ENCODE measurements at places on chromosomes 4 and X.

DNA sequence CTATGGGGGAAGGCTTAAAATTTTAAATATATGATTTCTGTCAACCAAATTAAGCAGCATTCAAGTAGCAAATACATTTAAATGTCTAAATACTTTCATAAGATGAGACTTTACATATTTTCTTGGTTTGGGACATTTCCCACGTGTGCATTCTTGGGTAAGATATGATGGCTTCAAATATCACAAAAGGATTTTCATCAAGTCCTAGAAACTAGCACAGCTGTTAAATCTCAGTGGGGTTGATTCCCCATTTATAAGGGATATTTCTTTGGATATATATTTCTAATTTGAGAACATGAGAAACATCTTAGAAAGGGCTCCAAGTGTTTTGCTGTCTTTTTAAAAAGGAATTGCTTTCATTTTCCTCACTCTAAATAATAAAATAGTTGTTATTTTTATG is 90.2 kb downstream of the P2RY10 start:
- DNase-seq, result no peak

- DNase-seq, result no peak
Measured at GRCh38 chrX:109873574-109873973, 129.3 kb upstream of the TMEM164 start.

- DNase-seq, result no peak
Measured at GRCh38 chrX:10370976-10371375, 214.2 kb downstream of the CLCN4 start.

DNA sequence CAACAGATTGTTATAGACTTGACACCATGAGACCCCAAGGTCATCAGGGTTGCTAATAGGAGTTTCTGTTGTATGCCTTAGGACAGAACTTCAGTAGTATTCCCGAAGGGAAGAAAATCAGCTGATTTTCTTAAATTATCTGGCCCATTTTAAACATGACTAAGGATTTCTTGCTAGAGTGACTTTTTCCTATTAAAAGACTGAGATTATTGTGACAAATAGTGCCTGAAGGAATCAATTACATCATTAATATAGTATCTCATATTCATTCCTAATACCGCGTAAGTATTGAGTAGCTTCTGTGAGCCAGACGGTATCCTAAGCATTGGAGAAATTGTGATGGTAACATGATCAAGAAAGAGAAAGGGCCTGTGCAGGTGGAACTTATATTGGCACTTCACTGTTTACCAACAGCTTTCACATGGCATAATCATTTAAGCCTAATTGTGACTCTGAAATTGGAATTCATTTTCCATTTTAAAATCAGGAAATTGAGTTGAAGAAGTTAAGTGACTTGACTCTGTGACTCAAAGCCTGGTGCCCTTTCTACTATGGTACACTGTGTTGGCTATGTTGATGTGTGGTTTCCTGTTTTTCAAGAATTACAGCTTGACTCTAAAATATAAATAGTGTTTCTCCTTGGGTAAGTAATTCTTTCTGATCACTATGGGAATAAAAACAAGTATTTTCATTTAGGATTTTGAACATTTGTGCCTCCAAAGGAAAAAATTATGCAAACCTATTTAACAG is 4.1 kb downstream of the AFF1 start:
- DNase-seq, result no peak

DNA sequence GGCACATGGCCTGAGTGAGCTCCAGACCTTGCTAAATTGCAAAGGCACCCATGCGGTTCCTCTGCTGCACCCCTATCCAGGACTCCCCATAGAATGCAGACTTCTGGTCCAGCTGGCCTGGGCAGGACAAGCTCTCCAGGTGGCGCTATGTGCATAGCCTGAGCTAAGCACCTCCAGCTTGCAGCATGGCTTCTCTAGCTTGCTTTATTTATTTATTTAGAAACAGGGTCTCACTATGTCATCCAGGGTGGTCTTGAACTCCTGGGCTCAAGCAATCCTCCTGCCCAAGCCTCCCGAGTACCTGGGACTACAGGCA is 5.5 kb upstream of the WFS1 start:
- DNase-seq, result peak; percentile 46

GRCh38 chrX:150504397-150505182 is 63.8 kb upstream of the MTM1 start:
- peak; percentile 9 for DNase-seq

- DNase-seq, result no peak
Measured at GRCh38 chr4:109989044-109989443, 76.4 kb downstream of the EGF start.

DNA sequence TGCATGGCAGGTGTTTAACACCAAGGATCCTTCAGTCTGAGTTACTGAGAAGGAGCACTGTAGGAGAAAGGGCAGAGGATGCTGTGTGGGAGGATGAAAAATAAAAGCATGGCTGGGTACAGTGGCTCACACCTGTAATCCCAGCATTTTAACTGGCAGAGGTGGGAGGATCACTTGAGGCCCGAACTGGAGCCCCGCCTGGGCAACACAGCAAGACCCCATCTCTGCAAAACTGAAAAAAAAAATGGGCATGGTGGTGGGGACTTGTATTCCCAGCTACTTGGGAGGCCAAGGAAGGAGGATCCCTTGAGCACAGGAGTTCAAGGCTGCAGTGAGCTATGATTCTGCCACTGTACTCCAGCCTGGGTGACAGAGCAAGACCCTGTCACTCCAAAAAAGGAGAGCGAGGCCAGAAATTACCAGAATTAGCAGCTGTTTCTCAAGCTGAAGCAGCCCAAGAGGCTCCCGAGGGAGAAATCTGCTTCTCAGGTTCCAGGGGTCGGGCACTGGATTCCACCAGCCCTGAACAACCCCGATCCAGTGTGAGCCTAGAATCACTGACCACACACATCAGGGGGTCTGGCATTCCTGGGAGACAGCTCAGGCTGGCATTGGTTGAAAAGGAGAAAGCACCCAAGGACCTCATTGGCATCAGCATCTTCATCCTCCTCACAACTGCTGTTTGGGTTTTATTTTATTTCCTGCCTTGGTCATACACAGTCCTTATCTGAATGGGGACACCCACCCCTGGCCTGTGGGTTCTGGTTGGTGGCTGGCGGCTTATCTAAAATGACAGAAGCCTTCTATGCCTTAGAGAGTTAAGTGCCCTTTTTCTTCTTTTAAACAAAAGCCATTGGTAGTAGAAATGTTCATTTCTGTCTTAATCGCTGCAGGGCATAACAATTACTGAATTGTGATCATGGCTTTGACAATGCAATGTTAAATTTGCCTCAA is 66.3 kb upstream of the TRIM2 start:
- no peak for DNase-seq

DNA sequence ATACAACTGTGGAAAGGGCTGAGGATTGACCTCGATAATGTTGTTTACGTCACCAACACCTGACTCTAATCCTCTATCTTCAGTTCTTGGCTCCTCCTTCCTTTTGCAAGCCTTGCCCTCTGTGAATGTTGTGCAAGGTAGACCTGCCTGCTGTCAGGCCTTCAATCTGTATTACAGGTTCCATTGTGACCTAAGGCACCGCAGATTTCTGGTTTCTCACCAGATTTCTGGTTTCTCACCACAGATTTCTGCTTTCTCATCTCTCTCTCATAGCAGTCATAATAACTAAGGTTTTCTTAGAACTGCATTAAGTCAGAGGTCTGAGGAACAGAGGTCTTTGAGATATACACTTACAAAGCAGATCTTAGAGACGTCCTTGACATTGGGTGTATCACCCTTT is 51.5 kb upstream of the ETNPPL start:
- no peak for DNase-seq

DNA sequence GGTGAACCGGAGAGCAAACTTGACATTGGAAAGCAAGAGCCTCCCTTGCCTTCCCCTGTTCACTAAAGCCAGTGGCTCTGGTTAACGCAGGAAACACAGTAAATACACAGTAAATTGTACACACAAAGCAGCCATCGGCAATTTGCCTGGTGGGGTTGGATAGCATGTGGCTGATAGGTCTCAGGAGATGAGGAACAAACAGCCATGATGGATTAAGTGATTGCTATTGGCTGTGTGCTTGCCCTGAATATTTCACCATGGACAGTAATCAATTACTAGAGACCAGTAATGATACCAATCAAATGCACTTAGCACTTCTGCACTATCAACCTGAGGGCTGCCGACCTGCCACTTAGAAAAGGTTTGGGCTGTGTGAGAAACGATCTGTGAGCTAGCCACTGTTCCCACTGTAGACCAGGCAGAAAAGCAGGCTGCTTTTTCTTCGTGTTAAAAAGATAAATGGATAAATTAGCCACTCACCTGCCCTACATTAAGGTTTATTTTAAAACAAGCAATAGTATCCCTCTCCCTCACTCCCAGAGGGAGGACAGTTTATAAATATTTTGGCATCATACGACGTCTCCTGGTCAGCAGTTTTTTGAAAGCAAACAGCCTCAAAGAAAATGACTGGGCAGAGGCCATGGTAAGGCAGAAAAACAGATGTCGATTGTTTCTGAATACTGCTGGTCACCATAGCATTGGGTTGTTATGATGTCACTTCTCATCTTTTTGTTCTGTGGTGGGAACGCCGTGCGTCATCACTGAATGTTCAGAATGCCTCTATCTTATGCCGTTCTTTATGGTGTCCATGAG is 167.1 kb downstream of the MAML3 start:
- DNase-seq, result peak; percentile 69

DNA sequence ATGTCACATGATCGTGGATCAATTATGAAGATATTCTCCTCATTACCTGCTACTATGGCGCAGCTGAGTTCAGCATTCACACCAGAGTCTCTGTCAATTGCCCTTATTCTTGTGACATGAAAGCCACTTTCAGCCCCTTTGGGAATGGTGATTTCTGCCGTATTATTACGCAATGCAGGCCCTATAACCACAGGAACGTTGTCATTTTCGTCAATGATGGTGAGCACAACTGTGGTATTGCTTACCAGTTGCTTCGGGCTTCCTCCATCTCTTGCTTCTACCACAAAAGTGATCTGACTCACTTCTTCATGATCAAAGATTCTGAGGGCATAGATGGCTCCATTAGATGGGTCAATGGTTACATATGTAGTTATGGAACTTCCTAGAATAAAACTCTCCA is 2.1 kb downstream of the PCDH18 start:
- no peak for DNase-seq

- DNase-seq, result no peak
Measured at GRCh38 chr4:61877893-61878292, 677.8 kb downstream of the ADGRL3 start.

- no peak for DNase-seq
Measured at GRCh38 chr4:54937501-54937900, 187.9 kb downstream of the KDR start.

- no peak for DNase-seq
Measured at GRCh38 chr4:15809058-15809457, 30.9 kb downstream of the CD38 start.

DNA sequence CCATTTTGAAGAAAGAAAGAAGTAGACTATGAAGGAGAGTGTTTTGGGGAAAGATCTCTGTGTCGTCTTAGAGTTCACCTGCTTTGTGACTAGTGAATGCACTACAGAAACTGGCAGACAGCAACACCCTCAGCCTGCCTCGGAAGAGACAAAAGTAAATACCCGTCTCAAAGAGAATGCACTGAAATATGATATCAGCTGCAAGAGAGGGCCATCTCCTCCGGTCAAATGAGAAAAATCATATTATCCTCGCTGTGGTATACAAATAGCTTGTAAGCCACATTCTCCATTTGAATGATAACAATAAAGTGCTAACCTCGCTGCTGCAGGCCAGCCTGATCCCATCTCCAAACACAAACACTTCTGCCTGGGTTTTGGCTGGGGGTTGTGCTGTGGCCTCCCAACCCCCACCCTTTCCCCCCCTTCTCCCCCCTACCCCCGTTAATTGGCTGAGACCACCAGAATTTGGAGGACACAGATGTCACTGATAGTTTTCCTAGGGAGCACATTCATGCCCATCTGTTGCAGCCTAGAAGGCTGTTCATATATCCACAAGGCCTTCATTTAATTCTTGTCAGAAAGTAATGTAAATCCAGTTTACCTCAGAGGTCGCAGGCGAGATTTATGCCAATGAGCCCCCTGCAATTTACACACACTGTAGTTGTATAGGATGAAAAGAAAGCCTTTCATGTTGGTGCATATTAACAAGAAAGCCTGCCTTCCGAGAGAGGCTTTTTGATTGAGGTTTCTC is 46.3 kb downstream of the ALPK1 start:
- DNase-seq, result peak; percentile 93

DNA sequence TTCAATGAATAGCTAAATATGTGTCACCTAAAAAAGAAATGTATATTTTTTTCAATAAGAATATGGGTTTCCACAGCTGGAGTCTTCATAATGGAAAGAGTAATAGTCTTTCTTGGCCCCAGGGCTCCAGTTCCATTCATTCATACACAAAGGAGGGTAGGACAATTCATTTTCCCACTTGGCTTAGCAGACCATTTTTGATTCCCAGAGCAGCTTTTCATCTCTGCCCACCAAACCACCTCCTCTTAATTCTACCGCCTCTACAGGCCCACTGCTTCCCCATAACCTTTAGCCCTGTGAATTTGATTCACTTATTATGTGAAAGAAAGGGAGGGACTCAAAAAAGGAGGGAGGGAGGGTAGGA is 129.9 kb upstream of the PAK3 start:
- DNase-seq, result no peak

DNA sequence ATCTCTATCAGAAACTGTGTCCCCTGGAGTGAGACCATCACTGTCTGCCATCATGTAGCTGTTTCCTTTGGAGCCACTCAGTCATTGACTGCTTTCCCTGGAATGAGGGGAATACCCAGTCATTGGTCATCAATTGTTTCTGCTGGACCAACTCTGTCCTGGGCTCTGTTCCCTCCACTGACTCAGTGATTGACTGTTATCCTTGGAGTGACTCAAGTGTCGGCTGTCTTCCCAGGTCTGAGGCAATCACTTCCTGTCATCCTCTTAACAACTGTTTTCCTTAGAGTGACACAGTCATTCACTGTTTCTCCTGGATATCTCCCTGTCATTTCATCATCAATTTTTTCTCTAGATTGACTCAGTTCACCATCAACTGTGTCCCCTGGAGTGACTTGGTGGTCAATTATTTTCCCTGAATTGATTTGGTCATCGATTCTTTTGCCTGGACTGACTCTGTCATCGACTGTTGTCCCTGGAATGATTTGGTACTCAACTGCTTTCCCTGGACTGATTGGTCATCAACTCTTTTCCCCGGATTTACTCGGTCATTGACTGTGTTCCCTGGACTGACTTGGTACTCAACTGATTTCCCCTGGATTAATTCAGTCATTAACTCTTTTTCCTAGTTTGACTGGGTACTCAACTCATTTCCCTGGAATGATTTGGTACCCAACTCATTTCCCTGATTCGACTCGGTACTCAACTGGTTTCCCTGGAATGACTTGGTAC is 327.9 kb upstream of the VCX start:
- DNase-seq, result no peak

- peak; percentile 48 for DNase-seq
Measured at GRCh38 chrX:13750204-13750603, 15.7 kb downstream of the OFD1 start.

- no peak for DNase-seq
Measured at GRCh38 chr4:59217910-59218631, 1982.1 kb upstream of the ADGRL3 start.

DNA sequence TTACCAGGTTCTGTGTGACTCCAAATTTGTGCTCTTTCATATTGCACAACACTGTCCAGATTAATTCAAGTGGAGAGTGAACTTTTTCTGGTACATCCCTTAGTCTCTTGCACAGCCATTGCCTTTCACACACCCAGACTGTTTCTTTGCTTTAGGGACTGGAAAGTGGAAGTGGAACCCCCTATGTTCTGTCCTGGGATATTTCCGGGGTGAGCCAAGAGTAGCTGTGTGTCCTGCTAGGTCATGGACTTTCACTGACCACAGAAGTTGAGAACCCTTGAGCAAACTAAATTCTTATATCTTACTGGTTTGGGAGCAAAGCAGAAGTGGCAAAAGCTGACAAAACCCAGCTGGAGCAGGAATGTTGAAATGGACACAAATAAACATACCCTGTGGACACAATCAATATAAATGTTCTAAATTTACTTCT is 10.3 kb upstream of the VSIG4 start:
- no peak for DNase-seq
